ENCODE measurements at places on chromosomes 1 and 21. TPM values are rescaled to one million over a fixed set of nuclear protein-coding genes. Genes with fewer than 3 reads are reported as not detected.

- no peak for DNase-seq
These were observed 38.6 kb upstream of the GADD45A start for GRCh38 chr1:67646145-67647035.

GRCh38 chr1:72286401-72286800 lies 4.1 kb upstream of the NEGR1 start:
- DNase-seq: no peak

The ECM1 gene
- total RNA-seq: 9.2 TPM

DNA sequence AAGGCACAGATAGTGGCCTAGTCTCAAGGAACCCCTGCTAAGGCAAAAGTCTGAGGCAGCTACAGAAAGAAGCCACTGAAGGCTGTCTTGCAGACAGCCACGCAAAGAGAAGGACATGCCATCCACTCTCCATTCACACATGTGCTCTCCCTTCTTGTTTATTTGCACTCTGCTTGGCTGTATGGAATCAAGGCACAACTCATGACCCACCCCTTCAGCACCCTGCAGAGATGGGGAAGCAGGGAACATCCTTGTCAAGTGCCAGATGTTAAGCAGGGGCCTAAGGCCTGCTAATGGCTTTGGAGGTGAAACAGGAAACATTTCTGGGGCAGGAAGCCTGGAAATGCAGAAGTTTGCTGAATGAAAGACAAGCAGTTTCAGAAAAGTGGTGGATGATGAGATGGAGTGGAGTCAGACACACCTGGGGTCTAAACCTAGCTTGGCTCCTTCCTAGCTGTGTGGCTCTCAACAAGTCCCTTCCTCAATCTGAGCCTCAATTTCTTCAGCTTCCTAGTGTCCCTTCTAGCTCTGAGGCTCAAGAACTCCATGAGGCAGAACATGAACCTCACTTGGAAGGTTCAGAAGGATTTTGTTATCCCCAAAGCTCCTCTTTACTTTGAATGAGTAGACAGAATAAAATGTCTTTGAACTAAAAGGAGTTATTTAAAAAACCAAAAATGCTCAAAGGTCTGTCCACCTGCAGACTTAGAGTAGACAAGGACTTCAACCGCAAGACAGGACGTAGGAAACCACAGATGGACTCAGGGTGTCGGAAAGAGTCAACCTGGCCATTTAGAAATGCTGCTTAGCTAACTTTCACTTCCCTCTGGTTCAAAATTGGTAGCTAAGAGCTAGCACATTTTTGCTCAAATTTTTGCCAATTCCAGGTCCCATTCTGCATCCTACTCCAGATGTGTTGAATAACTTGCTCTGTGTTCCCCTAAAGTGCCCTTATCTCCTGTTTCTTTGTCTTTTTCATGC lies 283.1 kb downstream of the PLPP3 start:
- DNase-seq: no peak

The SPEN gene
- total RNA-seq: 20.7 TPM

DNA sequence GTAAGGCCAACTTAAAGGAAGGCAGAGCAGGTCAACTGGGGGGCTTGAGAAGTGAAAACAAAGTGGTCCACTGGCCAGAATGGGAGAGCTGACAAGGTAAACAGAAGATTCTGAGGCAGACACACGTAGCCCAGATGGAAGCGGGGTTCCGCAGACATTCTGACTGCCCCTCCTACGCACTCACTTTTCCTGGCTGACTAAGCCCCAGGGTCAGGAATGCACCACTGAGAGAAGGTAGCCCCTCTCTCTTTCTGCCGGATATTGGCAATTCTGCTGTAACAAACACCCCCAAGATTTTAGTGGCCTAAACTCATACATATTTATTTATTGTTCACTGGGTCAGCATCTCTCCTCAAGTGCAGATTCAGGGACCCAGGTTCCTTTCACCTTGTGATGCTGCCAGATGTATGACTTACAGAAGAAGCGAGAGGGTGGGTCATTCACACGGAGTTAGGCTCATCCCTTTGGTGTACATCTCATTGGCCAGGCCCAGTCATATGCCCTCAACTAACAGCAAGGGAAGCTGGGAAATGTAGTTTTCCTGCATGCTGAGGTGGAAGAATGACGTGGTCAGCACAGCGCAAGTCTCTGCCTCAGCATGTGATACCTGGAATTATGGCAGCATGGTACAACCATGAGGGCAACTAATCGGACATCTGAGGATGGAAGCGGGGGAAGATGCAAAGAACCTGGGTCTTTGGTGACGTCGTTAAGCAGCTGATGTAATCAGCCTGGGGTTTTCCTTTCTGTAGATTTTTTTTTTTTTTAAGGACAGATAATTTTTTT lies 43.4 kb upstream of the MRPS6 start:
- DNase-seq: no peak

The SAMSN1 gene
- total RNA-seq: 4.6 TPM

DNA sequence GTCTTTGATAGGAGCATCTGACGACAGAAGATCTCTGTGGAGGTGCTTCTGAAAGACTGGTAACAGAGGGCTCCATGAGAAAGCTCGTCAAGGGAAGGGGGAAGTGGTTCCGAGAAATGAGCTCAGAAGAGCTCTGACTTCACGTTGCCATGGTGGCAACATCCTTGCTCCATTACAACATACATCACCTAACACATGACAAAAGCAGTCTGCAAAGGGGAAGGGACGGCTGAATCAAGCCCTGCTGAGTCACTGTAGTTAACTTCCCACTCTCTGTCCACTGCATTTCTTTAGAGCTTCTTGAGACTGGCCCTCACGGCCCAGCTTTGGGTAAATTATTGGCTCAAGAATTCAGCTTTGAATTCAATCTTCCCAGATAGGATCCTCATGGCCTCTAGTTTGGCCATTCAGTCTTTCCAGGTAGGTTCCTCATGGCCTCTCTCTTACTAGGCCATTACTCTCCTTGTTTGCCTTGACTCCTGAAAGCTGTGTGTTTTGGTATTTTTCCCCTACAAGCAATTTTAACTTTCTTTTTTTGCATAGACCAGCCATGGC lies 88.0 kb upstream of the ZNF648 start:
- peak; percentile 79 for DNase-seq

The ATP5PB gene
- 190 TPM for total RNA-seq

- no peak for DNase-seq
These were observed 8.9 kb downstream of the CAMTA1 start for GRCh38 chr1:6794164-6794563.

DNA sequence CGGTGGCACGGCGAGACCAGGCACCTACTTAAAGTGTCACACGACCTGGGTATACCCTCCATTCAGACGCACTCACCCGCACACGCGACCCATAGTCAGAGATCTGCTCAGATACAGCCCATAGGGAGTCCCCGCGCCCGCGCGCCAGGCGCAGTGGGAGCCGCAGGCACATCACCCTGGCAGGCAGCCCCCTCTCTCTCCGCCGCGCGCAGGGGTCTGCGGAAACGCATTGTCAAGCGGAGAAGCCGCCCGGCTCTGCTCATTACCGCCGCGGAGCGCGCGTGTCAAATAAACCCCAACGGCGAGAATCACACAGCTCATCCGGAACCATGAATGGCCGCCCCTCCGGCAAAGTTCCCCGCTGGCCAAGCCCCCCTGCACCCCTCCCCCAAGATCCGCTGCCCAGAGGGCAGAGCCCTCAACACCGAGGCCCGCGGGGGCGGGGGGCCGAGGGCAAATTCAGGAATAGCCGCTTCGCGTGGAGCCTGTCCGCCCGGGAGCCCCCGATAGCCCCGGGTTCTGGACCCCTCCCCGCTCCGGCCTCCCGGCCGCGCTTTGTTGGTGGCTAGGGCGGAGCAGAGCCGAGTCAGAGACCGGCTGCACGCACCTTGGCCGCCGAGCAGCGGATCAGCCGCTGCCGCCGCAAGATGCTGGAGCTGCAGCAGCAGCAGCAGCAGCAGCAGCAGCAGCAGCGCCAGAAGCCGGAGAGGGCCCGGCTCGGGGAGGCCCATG lies 522 bp downstream of the LRP8 start:
- DNase-seq: no peak

DNA sequence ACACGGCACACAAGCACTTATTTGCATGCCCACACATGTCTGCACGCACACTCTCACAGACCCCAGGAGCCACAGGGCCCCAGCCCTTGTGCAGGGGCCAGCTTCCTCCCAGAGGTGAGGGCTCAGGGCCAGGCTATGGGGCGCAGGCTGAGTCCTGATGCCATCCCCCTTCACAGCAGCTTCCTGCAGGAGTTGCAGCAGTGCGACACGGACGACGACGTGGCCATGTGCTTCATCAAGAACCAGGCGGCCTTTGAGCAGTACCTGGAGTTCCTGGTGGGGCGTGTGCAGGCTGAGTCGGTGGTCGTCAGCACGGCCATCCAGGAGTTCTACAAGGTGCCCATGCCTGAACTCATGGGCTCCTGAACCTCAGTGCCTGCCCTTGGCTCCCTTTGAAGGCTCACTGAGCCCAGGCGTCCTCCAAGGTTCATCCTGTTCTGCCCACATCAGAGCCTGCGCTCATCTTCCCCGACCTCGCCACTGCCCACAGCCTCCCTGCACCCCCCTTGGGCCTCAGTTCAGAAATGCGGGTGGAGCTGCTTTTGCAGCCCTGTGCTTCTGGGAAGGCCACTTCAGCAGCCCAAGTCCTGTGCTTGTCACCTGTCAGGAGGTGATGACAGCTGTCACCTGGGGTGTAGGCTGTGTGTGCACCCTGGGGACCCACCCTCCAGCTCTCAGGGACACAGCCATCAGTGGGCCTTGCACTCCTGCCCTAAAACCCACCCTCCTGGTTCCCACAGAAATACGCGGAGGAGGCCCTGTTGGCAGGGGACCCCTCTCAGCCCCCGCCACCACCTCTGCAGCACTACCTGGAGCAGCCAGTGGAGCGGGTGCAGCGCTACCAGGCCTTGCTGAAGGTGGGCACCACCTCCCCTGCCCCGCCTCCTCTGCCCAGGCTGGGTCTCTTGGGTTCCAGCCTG lies 66.6 kb downstream of the TRIM11 start:
- DNase-seq: peak; percentile 58

The PTGS2 gene
- total RNA-seq: 29.3 TPM

The RGL1 gene
- 27.1 TPM for total RNA-seq

Measured in sigmoid colon (tissue), 7 donors.